ENCODE measurements at places on chromosomes 5 and 9.

- DNase-seq: peak; percentile 69
These were observed 3.9 kb downstream of the ACSL6 start for GRCh38 chr5:132007399-132008162.

GRCh38 chr5:96528826-96529474 lies 95.9 kb upstream of the PCSK1 start:
- no peak for DNase-seq

GRCh38 chr9:28866951-28867350 lies 1293.7 kb upstream of the C9orf72 start:
- no peak for DNase-seq

DNA sequence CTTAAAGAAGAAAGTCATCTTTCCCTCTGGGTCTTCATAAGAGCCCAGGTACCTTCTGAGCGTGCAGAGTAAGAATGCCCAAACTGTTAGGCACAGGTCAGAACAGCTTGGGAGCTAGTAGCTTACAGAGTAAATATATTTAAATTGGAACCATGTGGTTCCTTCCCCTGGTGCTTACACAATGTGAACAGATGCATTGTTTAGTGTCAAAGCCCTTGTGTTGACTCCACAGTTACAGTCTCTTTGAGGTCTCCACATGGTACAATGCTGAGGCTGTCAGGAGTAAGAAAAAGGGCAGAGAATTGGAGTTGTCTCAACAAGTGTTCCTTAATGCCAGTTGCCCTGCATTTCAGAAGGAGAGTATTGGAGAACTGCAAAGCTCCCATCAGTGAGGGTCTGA lies 188.5 kb downstream of the PAPPA start:
- no peak for DNase-seq

DNA sequence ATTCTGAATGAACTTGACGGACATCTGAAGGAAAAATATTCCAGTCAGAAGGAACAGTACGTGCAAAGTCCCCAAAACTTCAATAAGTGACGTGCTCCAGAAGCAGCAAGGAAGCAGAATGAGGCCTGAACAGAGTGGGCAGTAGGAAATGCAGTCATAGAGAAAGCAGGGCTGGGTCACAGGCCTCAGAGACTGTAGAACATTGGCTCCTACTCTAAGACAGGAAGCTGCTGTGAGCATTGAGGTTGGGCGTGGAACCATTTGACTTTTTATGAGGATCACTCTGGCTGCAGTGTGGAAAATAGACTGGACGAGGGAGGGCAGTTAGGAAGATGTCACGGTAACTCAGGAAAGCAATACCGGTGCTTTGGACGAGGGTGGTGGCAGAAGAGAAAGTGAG lies 64.0 kb downstream of the DOCK8 start:
- DNase-seq: no peak

- no peak for DNase-seq
These were observed 4.1 kb downstream of the NFIL3 start for GRCh38 chr9:91419222-91420191.

GRCh38 chr5:8418049-8418426 lies 549.1 kb downstream of the MTRR start:
- DNase-seq: no peak

GRCh38 chr5:131252824-131253171 lies 11.1 kb upstream of the CDC42SE2 start:
- DNase-seq: no peak

- DNase-seq: no peak
These were observed 5.8 kb upstream of the KLHL3 start for GRCh38 chr5:137741718-137742117.

DNA sequence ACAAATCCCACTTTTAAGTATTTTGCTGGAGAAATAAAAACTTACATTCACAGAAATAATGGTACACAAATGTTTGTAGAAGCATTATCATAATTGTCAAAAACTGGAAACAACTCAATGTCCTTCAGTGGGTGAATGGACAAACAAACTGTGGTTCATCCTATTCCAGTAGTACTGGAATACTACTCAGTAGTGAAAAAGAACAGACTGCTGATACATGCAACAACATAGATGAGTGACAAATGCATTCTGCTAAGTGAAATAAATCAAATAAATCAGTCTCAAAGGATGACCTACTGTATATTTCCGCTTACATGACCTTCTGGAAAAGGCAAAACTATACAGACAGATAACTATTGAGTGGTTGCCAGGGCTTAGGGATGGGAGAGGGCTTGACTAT lies 114.1 kb downstream of the ANKRD55 start:
- DNase-seq: no peak

DNA sequence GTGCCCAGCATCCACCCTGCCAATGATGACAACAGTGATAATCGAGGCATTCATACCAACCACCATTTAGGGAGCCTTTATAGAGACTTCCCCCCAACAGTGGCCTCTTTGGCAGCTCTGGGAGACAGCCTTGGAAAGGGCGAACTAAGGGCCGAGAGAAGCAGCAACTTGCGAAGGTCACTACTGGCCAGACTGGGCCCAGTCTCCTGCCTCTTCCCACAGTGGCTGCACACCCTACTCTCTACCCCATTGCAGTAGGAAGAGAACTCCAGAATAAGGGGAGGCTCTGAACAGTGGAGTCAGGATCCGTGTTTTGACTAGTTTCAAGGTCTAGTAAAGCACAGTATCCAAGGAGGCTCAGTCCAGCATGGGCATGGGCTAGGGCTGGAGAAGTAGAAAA lies 5.3 kb downstream of the LHX6 start:
- DNase-seq: no peak

DNA sequence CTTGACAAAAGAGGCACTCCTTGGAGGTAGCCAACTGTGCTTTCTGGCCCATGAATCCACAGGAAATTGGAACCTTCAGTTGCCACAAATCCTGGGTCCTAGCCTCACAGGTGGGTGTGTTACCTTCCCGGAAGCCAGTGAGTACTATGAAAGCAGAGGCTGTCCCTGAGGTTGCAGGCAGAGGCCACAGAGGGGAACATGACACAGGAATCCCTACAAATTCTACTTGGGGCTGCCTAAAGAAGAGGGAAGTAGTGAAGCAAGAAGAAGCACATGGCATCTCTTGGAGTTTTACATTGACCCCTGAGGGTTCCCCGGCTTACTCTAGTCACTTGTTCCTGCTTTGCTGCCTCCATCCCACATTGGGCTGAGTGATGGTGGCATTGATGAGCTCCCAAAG lies 2.6 kb downstream of the SLC22A5 start:
- DNase-seq: no peak

GRCh38 chr5:1877103-1878049 lies 5.3 kb downstream of the IRX4 start:
- DNase-seq: no peak

GRCh38 chr5:170711300-170711699 lies 72.2 kb upstream of the GABRP start:
- no peak for DNase-seq

- DNase-seq: no peak
These were observed 49.8 kb upstream of the SH3PXD2B start for GRCh38 chr5:172503925-172504700.

DNA sequence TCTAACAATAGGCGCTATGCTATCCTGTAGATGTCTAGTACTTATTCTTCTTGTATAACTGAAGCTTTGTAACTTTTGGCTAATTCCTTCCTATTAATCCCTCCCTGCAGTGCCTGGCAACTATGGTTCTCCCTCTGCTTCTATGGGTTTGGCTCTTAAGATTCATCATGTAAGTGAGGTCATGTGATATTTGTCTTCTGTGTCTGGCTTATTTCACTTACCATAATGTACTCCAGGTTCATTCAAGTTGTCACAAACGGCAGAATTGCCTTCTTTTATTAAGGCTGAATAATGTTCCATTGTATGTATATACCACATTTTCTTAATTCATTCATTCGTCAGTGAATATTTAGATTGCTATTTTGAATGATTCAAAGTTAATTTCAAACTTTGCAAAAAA lies 149.9 kb upstream of the GAS1 start:
- no peak for DNase-seq
